Stimulated activated memory B cell treated with anti-CD40 and anti-IgM and Interleukin-4, amounts not matched to agents 10 μg/mL and 1 μg/mL and 100 μg/mL, for 72 hours (primary cell): ENCODE measurements at places on chromosomes 11 and 22.

DNA sequence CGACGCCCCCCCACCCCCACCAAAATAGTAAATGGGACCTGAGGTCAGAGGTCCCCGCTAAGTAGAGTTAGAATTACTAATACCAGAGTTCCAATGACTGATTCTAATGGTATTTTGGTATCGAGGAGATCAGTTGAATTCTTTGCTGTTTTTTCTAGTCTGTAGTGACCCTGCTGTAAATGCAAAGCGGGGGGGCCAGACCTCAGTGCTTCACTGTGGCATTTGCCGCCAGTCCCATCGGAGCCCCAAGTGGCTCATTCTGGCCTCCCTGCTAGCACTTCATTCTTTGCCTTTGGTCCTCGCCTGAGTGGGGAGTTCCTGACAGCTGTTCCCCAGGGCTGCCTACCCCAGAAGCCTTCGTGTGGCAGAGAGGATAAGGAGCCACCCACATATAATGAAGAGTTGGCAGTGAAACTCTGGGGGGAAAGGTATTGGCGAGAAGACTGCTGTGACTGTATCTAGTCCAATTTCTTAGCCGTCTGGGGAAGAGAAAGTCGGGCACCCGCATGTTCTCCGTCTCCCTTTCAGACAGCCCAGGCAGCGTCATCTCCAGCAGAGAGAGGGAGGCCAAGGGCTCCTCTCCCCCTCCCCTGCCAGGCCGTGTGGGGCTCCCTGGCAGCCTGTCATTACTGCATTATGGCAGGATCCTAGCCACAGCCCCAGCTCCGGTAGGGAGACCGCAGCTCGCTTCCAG lies 19.4 kb upstream of the CABP7 start:
- H3K27me3 ChIP-seq = peaks cover 29% of the 10 kb centered on the region

GRCh38 chr11:19597876-19598275 lies 114.8 kb upstream of the NAV2 start:
- no peaks in the 10 kb centered on the region for H3K36me3 ChIP-seq
- no peak overlapping the region for H3K27ac ChIP-seq
- peaks cover 7% of the 10 kb centered on the region for H3K27me3 ChIP-seq
- no peaks in the 10 kb centered on the region for H3K4me1 ChIP-seq
- ATAC-seq = no peak

DNA sequence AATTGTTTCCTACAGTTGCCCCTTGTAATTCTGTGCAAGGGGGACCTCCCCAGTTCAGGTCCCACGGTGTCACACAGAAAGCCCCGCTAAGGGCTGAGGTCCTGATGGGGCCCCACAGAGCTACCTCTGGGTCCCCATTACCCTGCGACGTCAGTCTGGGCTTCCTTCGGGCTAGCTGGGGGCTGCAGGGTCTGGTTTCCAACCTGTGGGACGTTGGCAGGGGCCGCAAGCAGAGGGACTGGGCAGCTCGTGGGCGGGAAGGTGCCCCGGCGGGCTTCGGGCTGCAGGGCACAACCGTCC lies 698 bp downstream of the SLC37A4 start:
- H3K27ac ChIP-seq = peak overlapping the region; percentile 85
- H3K36me3 ChIP-seq = peaks cover 7% of the 10 kb centered on the region
- peaks cover 23% of the 10 kb centered on the region for H3K4me1 ChIP-seq
- no peaks in the 10 kb centered on the region for H3K27me3 ChIP-seq
- H3K4me3 ChIP-seq = peak overlapping the region; percentile 88

DNA sequence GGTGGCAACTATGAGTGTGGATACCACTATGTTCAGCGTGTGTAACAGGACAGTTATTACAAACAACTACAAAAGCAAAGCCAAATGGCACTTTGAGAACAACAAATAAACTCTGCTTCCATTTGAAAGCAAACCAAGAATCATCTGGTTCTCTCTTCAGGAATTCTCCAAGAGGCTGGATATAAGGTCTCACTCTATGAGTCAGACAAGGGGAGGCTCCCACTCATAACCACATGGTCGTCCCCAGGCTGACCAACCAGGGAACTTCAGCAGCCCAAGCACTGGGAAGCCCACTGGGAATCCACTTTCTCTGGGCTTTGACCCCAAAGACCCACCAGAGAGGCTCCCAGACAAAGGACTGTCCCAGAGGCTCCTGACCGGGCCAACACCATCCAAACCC lies 35.3 kb downstream of the DGCR2 start:
- peaks cover 37% of the 10 kb centered on the region for H3K4me1 ChIP-seq
- no peak for ATAC-seq
- no peak overlapping the region for H3K4me3 ChIP-seq
- no peaks in the 10 kb centered on the region for H3K27me3 ChIP-seq
- peaks cover 31% of the 10 kb centered on the region for H3K36me3 ChIP-seq

- H3K36me3 ChIP-seq = peaks cover 19% of the 10 kb centered on the region
- no peak overlapping the region for H3K27ac ChIP-seq
- no peak overlapping the region for H3K4me3 ChIP-seq
Measured at GRCh38 chr22:46272196-46272595, 4.4 kb downstream of the TTC38 start.

GRCh38 chr11:72069787-72070251 lies 10.5 kb downstream of the NUMA1 start:
- ATAC-seq = peak; percentile 75
- H3K27me3 ChIP-seq = no peaks in the 10 kb centered on the region
- H3K4me3 ChIP-seq = no peak overlapping the region
- peaks cover 20% of the 10 kb centered on the region for H3K4me1 ChIP-seq

DNA sequence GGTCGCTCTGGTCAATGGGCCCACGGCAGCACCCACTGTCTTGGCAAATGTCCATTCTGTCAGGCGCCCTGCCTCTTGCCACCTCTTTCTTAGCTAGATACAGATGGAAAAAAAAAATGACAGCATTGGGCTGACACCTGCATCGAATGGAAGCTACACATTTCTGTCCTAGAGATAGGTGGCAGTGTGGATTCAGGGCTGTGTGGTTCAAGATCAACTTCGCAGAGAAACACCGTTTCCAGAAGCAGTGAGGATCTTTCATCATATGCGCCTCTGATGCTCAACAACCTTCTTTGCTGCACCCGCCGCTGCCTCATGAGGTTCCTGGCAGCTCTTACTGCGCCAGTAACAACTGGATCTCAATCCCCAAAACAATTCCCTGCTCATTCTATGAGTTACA lies 236.3 kb downstream of the KIRREL3 start:
- H3K36me3 ChIP-seq = no peaks in the 10 kb centered on the region
- H3K27me3 ChIP-seq = no peaks in the 10 kb centered on the region
- no peaks in the 10 kb centered on the region for H3K4me1 ChIP-seq
- ATAC-seq = no peak

DNA sequence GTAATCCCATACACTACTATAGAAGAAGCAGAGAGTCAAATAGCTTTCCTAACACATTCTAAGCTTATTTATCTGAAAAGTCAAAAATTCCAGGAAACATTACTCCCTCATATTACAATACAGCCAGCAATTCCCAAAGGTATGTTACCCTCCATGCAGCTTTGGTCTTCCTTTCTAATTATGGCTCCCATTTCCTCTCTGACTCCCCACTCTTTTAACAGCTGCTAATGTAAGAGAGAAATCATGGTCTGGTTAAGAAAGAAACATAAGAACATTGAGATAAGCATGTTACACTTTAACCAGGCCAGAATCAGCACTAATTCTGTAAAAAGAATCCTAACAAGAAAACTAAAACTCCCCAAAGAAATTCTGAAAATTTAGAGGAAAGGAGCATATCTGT lies 6.8 kb downstream of the PPP2R1B start:
- no peak overlapping the region for H3K4me3 ChIP-seq
- H3K27ac ChIP-seq = no peak overlapping the region
- peaks cover 60% of the 10 kb centered on the region for H3K36me3 ChIP-seq
- H3K4me1 ChIP-seq = peaks cover 13% of the 10 kb centered on the region
- no peaks in the 10 kb centered on the region for H3K27me3 ChIP-seq
